ENCODE measurements at places on chromosomes 16 and 17.

- no peak for DNase-seq
Observed at GRCh38 chr17:33435721-33436301, 142.7 kb upstream of the ASIC2 start.

DNA sequence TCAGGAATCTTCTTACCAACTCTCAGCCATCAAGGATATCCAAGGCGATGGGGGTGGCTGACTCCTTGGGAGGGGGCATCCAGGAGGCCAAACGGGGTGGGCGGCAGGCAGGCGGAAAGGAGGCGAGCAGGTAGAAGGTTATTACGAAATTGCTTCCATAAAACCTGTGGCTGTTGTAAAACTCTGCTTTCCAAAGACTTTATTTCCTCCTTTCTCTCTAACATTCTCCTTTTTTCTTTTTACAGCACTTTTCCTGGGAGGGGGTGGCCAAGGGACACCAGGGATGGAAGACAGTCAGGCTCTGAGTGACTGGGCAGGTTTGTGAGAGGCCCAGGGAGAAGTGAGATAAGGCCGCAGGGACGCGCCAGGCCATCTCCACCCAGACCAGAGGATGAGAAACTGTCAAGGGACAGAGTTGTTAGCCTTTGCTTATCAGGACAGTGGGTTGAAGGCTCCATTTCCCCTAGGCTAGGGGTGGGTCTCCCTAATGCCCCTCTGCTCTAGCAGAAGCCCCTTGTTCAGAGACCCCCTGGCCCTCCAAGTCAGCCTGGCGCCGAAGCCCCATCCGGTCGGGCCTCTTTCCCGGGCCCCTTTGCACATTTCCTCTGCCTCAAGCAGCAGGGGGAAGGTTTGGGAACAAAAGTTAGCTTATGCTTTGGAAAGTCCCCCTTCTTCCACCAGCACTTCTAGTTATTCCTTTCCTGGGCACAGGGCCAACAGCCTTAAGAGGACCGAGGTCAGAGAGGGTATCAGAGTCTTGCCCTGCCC lies 5.0 kb upstream of the HOXB9 start:
- DNase-seq = no peak

DNA sequence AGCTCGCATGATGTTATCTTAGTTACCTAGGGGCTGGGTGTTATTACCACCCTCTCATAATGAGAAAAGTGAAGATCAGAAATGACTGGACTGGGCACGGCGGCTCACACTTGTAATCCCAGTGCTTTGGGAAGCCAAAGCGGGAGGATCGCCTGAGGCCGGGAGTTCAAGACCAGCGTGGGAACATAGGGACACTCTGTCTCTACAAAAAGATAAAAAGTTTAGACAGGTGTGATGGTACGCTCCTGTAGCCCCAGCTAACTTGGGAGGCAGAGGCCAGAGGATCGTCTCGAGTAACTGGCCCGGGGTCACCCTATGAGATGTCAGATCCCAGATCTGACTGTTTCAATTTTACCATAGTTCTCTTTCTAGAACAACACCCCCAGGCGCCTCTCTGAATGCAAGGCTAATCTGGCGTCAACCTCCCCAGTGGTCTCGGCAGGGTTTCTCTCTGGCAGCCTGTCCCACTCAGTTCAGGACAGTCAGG lies 1.9 kb upstream of the CCDC102A start:
- no peak for DNase-seq

DNA sequence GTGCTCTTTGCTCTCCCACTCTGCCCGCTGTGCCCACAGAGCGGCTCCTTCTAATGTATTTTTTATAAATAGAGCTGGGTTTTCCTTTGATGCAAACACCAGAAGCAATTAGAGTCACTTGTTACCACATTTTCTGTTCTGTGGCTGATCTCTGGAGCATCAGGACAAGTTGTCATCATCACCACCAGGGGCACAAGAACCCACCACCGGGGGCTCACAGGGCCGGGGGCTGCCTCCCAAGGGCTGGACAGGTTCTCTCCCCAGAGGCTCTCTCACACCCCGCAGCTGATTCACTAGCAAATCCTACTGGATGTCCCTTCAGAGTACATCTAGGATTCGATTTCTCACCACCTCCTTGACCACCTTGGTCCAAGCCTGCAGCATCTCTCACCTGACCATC lies 18.5 kb downstream of the C16orf82 start:
- no peak for DNase-seq

DNA sequence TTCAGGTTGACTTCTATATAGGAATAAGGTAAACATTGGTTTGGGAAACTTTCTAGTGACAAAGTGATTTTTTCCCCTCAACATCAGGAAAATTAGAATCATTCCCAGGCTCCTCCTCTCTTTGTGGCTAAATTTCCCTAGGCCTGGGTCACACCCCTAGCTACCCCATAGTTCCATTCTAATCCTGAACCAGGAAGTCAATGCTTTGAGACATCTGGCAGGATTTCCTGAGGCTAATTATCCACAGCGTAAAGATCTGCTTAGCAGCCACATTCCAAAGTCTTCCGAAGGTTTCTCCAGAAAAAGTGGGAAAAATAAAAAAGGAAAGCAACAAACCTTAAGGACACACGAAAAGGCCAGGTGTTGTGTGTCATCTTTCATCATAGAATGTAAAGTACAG lies 60.3 kb upstream of the CORO6 start:
- DNase-seq = no peak

DNA sequence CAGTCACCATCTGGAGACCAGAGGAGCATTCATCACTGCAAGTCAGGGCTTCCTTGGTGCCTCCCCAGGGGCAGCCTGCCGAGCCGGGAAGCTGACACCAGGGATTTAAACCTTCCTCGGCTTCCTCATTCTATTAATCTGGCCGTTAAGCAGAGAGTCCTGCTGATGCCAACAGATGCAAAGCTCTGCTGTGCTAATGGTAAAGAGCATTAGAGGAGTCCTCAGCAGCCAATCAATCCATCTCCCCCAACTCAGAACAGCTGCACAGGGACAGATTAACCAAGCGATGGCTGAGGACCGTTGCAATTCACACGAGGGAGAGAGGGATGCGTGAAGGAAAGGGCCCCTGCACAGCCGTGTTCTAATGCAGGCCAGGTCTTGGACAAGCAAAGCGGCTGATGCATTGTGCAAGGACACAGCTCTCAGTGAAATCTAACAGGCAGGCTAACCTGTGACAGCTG lies 116.6 kb downstream of the XYLT1 start:
- DNase-seq = no peak

GRCh38 chr16:58222532-58223316 lies 24.8 kb upstream of the CSNK2A2 start:
- DNase-seq = no peak

DNA sequence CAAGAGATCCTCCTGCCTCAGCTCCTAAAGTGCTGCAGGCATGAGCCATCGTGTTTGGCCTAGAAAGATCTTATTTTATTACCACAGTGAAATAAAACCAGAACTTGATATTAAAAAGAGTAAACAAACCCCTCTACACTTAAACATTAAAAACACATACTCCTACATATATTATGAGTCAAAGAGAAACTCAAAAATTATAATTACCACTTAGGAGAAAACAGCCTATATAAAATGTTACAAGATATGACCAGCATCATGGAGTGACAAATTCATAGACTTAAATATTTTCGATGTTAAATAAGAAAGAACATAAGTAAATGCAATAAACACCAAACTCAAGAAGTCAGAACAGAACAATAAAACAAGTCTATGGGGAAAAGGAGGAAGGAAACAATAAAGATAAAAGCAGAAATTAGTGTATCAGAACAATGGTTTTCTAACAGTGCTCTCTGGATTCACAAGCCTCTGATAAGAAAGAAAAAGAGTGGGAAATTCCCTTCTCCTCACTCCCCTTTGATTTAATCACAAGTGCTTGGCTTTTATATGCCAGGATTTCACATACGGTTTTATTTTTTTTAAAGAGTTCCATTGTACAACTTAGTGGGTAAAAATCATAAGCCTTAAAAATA lies 23.0 kb downstream of the SKAP1 start:
- DNase-seq = no peak

- DNase-seq = no peak
Observed at GRCh38 chr16:29712809-29713208, 33.0 kb downstream of the C16orf54 start.

DNA sequence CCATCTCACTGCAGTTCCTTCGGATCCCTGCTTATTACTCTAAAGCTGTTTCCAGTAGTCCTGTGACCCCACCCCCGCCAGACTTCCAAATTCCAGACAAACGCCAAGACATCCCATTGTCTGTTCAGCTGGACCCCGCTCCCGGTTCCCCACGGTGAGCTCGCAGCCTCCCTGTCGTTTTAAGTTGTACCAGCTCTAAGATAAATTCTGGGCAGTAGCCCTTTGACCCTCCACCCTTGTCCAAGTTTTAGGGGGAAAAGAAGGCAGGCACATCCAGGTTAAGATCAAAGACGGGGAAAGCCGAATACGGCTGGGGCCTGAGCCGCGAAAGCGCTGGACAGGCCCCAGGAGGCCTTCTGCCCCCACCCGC lies 589 bp downstream of the ARL6IP1 start:
- DNase-seq = no peak

DNA sequence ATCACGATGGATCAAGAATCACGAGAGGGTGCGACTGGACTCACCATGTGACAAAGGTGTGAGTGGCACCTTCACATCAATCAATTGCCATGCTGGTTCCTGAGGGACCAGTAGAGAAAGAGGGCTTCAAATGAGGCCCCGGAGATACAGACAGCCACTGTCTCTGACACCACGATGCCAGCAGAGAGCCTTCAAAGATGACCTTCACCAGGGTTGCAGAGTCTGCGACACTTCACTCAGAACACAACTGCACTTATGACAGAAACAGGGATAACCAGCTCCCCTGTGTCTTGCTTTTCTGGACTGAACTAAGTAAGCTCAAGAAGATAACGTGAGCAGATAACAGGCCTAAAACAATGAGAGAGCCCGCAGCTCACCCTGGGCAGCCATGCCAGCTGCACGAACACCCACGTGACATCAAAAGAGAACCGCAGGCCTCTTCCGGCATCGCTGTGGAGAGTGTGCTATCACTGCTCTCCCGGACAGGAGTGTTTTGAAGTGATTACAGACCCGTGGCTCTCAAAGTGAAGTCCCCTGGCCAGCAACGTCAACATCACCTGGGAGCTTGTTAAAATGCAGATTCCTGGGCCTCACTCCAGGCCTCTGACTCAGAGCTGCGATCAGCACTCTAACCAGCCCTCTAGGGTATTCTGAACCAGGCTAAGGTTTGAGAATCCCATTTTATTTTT lies 36.4 kb downstream of the KLHDC4 start:
- DNase-seq = no peak

Measured in NCI-H345 (cell line).